Eye (tissue), 1 donor: ENCODE measurements at places on chromosomes 7 and 10.

DNA sequence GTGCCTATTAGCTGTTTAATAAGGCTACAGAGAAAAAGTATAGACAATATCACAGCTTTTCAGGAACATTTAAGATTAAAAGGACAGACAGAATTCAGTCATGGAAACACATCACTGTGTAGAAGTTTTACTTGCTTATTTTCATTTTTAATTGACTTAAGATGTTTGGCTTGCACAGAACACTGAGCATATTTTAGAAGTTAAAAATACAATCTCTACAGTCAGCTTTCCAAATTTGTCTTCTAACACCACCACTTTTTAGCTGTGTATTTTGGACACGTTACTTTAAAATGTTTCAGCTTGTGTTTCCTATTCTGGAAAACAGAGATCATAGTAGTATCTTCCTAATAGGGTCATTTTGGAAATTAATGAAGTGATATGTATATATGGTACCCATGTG is 11.8 kb downstream of the CFAP69 start:
- no peak for DNase-seq

GRCh38 chr7:100673302-100673941 is at the start of gene GNB2:
TSS of gene GNB2 (plus strand) at chr7:100673740. CDS start at chr7:100676266, 2,526 bp downstream.
- peak; percentile 100 for DNase-seq

GRCh38 chr7:34869057-34869456 is 168.2 kb downstream of the DPY19L1 start:
- no peak for DNase-seq

DNA sequence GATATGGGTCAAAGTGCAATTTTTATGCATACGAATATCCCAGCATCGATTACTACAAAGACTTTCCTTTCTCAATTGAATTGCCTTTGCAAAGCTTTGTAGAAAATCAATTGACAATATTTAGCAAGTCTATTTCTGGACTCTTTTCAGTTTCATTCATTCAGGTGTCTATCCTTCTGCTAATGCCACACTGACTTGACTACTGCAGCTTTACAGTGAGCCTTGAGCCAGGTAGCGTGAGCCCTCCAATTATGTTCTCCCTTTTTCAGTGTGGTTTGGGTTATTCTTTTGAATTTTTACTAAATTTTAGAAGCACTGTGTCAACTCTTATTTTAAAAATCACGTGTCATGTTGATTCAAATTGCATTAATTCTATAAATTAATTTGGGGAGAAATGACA is 19.5 kb upstream of the AKR1E2 start:
- DNase-seq: no peak

- no peak for DNase-seq
Observed at GRCh38 chr10:127964621-127965020, 57.7 kb downstream of the PTPRE start.

DNA sequence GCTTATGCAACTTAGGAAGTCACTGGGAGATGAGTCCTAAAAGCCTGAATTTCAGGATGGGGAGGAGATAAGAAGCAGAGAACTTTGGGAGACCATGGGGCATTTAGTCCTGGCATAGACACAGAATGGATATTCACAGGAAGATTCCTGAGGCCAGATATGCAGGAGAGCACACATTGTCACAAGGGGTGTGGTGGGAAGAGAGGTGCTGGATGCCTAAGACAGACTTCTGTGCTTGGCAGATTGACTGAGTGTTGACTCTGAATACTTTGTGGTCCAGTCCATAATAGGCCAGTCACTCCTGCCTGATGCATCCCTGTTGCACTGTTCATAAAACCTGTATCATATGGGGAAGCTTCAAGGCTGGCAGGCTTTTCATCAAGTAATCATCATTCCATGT is 18.5 kb downstream of the SRI start:
- no peak for DNase-seq

DNA sequence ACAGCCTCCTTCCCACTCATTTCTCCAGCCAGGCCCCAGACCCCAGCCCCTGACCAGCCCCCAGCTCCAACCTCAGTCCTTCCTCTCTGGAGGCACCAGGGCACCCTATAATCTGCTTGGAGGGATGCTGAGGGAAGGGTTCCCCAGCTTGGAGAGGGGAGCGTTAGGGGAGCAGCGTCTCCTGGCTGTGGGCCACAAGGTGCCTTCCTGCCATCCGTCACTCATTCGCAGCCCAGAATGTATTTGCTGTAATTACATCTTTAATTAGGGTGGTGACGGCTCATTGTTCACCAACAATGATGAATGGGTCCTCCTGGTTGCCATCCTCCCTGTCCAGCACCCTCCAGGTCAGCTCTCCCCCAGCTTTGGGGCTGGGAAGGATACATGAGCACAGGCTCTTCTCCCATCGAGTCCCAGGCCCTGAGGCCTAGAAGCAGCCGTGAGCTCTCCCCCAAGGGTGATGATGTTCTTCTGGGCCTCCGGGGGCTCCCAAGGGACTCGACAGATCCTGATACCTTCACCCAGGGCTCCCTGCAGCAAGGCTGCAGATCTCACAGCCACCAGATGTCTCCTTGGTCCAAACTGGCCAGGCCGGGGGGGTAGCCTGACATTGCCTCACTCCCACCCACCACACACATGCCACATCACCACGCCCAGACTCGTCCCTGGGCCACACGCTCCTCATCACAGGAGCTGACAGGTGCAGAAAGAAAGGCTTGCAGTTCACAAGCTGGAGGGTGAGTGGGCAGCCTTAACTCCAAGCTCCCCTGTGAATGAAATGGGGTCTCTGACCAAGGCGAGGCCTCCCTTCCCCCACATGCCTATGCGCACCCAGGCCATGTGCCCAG is 26.8 kb downstream of the POLL start:
- DNase-seq: no peak

DNA sequence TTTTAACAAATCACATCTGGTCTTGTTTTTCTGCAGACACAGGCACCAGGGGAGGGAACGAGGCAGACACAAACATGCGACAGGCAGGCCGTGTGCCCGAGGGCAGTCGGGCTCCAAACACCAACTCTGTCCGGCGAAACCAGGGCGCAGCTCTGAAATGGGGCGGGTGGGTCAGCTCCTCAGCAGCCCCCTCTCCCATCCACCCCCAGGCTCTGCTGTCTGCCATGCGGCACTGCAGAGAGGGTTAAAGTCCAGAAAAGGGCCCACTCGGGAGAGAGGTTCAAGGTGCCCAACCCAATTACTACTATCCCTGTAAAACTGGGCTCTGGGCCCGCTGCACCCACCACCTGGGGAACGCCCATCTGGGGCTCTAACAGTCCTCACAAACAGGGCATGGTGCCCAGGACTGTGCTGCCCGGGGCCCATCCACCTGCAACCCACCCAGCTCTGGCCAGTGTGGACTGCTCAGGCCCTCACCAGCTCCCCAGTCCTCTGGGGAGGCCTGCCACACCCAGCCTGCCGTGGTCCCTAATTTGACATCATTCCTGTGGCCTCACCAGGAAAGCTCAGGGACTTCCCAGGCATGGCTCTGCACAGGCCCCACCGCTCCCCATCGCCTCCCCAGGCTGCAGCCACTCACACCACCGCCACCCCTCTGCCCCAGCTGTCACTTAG is 18.7 kb downstream of the YKT6 start:
- DNase-seq: no peak

DNA sequence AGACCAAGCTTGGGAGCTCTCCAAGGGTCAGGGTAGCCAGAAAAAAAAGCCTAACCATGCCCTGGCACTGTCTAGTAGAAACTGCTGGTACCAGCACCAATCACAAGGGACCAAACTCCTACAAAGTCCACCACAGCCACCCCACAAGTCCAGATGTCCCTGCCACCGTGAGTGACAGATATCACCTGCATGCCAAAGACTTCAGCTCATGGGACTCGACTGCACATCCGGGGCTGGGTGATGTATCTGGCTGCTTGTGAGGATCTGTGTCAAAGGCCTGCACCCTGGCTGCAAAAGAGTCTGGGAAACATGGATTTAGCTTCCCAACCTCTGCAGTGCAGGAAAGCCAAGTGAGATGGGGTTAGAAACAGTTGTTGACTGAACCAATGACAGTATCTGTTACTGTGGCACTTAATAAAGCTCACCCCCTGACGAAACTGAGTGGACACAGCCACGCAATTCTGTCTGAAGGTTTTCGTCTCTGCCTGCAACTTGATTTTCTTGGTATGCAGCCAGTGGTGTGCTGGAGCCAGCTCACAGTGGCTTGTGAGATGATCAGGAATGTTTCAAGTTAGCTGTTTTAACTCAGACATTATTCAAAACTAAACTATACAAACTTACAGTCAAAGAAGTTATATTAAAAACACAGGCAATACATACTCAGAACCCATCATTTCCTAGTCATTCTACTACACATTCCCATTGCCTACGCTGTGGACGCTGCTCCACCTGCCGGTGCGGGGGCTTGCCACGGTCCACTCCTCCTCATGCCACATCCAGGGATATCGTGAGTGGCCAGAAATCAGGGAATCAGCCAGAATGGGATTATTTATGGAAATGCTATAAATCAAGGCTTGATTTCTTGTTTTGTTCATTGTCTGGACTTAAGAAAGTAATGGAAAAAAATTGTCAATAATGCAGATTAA is 9.2 kb downstream of the ZNF488 start:
- no peak for DNase-seq

- DNase-seq: no peak
Observed at GRCh38 chr10:25954851-25955250, 20.8 kb downstream of the MYO3A start.

DNA sequence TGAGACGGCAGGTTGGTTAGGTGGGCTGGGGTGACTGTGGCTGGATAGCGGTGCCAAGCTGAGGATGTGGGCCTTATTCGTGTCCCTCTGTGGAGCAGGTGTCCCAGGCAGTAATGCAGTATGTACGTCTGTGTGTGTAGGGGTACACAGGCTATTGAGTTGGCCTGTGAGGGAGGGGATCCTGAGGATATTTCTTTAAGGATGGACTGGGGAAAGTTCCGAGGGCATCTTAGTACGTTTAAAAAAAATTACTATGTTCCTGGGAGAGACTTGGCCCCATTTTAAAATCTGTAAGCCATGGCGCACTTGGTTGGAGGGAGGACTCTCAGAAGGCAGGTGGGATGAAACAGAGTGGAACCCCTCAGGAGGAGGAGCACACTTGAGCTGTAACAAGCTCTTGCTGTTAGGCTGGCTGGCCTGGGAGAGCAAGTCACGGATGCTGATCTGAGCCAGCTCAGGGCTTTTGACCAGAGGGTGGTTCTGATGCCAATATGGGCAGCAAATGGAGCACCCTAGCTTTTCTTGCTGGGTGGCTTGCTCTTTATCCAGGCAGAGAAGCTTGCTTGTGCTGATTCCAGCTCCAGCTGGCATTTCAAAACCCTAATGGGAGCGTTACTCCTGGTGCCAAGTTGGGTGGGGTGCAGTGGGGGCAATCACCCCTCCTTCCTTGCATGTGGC is 765 bp downstream of the WBP1L start:
- DNase-seq: peak; percentile 43

DNA sequence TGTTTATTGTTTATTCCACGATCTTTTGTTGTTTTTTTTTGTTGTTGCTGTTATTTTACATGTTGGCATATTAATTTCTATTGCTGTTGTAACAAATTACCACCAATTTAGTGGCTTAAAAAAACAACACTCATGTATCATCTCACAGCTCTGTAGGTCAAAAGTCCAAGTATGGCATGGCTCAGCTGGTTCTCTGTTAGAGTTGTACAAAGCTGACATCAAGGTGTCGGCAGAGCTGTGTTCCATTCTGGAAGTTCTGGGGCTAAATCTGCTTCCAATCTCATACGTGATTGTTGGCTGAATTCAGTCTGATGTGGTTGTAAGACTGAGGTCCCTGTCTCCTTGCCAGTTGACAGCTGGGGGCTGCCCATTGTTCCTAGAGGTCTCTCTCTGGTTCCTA is 60.2 kb upstream of the FAM133B start:
- DNase-seq: no peak

DNA sequence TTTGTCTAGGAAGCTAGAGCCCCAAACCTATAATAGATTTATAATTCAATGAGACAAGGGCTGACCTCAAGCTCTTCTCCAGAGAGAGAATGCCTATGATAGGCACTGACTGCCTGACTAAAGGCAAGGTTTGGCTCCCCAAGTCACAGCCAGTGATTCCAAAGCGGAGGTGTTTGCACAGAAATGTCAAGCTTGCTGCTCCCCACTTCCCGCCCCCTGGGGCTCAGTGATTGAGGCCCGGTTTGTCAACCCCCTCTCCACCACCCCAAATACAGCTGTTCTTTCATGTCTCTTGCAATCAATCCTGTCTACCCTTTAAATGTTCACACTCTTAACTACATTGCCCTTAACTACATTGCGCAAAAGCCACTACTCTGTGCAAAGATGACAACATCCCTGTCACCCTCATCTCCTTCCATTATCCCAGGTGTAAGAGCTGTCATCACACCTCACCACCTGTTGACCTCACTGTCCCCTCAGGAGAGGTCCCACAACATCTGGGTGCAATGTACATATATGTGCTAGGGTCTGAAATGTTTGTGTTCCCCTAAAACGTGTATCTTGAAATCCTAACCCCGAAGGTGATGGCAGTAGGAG is 58.0 kb downstream of the NUDCD3 start:
- DNase-seq: no peak

DNA sequence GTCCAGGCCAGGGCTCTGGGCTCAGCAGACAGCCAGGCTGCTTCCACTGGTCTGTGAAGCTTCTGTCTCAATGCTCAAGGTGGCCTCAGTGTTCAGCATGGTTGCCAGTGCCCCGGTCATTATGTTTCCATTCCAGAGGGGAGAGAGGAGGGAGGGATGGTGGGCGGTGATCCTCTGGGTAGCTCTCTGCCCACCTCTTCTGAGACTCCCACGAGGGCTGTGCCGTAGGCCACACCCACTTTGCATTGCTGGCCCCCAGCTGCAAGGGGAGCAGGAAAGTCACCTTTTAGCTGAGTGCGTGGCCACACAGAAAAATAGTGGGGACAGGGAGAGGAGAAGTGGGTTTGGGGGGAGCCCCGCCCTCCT is 42.5 kb downstream of the FOXK1 start:
- DNase-seq: peak; percentile 56

GRCh38 chr7:50092579-50093491 is at the start of gene ZPBP:
TSS of gene ZPBP (minus strand) at chr7:50093246. CDS start at chr7:50093194, 52 bp downstream.
- DNase-seq: peak; percentile 86
